ENCODE measurements at places on chromosomes 1 and 21.

GRCh38 chr1:88609051-88609450, 75.0 kb upstream of the PKN2 start:
- DNase-seq: no peak

DNA sequence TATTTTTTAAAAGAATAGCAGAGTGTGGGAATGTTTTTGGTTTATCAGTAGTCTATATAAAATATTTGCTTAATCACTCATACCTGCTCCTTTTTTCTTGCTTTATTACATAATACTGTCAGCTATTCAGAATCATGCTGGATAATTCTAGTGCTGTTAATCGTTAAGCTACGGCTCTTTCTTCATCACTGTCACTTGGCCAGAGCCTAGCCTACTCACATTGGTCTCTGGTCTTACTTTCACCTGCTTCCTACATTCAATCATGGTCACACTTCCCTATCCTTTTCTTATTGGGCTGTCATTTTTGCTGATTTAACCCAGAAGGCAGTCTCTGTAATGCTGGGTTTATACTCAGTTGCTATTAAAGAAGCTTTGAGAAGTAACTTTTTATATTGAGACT, 2.5 kb downstream of the KLHL20 start:
- DNase-seq: peak; percentile 72

DNA sequence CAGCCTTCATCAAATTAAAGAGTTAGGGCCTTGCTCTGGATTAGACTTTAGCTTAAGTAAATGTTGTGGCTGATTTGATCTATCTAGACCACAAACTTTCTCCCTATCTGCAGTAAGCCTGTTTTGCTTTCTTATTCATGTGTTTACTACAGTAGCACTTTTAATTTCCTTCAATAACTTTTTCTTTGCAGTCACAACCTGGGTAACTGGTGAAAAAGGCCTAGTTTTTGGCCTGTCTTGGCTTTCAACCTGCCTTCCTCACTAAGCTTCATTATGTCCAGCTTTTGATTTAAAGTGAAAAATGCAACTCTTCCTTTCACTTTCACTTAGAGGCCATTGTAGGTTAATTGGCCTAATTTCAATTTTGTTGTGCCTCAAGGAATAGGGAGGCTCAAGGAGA, 12.5 kb upstream of the LPGAT1 start:
- DNase-seq: no peak

- DNase-seq: no peak
Observed at GRCh38 chr1:77350012-77350770, 68.4 kb downstream of the AK5 start.

DNA sequence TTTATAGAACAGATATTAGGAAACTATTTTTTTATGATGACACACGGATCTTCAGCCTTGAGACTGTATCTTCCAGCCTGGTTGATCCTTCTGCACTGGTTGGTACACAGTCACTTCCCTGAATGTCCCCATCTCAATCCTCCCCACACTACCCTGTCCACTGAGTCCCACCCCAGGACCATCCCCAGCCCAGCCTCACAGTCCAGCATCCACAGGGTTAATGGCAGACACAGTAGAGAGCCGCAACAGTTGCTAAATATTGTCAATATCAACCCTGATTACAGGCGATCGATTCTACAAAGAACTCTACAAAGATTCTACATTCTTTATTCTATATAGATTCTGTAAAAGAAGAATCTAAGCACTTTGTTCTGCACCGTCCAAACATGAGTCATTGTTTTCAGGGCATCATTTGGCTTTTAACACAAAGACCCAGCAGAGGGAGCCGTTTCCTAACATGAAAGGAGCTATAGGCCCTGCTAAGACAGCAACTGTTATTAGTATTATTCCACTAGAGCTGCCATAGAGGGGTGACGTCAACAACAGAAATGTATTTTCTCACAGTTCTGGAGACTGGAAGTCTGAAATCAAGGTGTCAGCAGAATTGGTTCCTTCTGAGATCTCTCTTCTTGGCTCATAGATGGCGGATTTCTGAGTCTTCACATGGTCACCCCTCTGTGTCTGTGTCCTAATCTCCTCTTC, 30.1 kb upstream of the IFNAR2 start:
- DNase-seq: peak; percentile 89

DNA sequence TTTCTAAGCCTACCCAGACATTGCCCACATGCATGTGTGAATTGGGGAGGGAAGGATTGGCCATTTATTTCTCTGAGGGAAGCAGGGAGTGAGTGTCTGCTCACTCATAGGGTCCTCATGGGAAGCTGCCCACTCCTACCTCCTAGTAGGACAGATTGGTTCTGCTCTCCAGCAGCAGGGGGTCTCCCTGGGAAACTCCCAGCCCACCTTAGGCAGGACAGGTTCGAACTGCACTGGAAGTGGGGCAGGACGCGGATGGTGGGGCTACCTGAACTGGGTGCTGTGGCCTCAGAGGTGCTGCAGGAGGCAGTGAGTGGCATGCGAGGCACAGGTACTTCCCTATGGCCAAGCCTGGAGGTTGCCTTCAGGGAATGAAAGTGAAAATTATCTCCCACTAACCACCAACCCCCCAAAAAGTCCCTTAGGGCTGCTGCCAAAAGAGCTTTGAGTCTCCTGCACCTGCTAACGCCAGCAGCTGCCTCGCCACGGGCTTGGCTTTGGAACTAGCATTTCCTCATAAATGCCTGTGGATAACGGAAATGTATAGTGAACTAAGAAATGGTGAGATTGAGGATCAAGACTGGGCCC, 157.0 kb upstream of the COA6 start:
- no peak for DNase-seq
